ENCODE measurements at places on chromosomes 12 and 14. TPM values are rescaled to one million over a fixed set of nuclear protein-coding genes. Genes with fewer than 3 reads are reported as not detected.

Gene SRRM4
- 0.19 TPM for total RNA-seq

Gene GUCY2C
- total RNA-seq: 0.11 TPM

Gene LMO3
- total RNA-seq: 1.5 TPM

Gene TMEM179
- 0.49 TPM for total RNA-seq

Gene RHEBL1
- total RNA-seq: not detected

Gene AQP2
- not detected for total RNA-seq

Gene PARPBP
- 0.33 TPM for total RNA-seq

DNA sequence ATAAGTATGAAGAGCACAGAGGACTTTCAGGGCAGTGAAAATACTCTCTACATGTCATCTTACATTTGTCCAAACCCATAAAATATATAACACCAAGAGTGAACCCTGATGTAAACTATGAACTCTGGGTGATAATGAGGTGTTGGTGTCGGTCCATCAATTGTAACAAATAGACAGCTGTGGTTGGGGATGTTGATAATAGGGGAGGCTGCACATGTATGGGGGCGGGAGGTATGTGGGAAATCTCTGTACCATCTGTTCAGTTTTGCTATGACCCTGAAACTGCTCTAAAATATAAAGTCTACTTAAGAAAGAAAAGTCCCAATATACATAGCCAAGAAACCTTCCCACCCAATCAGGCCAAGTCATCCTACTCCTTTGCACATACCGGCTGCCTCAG, 88.5 kb downstream of the GPR135 start:
- DNase-seq: no peak

DNA sequence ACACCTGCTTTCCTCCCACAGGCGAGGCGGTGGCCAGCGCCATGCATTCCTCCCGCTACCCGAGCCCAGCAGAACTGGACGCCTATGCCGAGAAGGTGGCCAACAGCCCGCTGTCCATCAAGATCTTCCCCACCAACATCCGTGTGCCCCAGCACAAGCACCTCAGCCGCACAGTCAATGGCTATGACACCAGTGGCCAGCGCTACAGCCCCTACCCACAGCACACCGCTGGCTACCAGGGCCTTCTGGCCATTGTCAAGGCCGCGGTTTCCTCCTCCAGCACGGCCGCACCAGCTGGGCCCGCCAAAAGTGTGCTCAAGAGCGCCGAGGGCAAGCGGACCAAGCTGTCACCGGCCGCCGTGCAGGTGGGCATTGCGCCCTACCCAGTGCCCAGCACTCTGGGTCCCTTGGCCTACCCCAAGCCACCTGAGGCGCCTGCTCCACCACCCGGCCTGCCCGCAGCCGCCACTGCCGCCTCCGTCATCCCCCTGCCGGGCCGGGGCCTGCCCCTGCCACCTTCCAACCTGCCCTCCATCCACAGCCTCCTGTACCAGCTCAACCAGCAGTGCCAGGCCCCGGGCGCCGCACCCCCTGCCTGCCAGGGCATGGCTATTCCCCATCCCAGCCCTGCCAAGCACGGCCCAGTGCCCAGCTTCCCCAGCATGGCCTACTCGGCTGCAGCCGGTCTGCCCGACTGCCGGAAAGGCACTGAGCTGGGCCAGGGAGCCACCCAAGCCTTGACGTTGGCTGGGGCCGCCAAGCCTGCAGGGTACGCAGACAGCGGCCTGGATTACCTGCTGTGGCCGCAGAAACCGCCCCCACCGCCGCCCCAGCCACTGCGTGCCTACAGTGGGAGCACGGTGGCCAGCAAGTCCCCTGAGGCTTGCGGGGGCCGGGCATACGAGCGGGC, 54.6 kb downstream of the FAM222A start:
- no peak for DNase-seq

DNA sequence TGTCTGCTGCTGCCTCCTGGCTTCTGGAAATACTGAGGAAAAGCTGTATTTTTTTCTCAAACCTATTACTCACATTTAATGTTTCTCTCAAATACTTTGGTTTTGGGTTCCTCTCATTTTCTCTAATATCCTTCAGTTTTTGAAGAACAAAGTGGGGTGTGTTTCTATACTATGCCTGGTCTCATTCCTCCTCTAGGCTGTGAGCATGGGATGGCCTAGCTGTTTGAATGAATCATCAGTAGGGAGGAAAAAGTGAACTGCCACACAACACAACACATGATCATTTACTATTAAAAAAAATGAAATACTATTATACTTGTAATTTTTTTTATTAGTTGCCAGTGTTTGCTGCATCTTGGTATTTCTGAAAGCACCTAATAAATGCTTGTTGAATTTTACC, 11.3 kb upstream of the SMCO3 start:
- DNase-seq: no peak

DNA sequence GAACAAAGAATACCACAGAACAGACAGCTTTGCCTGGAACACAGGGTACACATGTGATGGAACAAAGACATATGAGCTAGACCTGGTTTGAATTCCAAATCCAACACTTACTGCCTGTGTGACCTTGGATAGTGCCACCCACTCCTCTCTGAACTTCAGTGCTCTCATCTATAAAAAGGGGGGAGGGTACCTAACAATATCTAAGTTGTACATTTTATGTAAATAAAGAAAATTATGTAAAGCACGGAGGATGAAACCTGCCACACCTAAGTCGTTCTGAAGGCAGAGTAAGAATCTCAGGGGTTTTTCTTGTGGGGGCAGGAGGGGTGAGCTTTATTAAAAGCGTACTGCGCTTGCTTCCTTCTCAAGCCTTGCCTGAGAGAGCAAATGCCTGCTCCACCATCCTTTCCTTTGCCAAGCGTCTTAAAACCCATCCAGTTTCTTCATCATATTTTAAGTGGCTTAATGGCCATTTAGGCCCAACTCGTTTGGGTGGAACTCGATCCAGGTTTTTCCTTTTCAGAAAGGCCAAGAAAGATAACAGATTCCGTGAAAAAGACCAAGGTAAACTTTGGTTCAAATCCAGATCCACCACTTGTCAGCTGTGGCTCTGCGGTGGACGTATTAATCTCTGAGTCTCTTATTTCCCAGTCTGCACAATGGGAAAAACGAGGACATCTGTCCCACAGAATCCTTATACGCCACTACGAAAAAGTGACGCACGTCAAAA, 946 bp downstream of the DDX24 start:
- DNase-seq: no peak

GRCh38 chr14:74647061-74647677, 35.1 kb upstream of the LTBP2 start:
- no peak for DNase-seq

DNA sequence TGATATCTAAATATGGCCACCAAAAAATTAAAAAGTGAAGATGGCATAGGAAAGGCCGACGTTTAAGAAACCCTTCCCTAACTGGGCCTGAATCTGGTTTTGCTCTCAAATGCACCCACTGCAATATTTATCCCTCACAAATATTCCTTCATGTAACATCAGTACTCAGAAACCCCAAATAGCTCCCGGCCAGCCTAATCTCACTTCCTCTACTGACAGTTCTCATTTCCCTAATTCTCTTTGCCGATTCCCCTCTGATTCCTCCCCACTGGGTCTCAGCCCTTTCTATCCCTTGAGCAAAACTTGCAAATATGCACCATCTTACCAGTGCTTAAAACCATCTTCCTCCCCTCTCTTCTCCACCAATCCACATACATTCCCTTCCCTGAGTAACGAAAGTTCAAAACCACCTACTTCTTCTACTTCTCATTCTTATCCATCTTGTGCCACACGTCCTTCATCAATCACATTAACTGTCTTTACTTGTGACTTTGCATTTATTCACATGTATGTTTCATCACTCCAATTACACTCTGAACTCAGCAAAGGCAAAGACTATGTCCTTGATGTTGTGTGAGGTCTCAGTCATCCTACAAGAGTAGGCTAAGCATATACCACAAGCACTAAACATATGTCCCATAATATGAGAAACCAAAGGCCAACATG, 23.1 kb downstream of the KCNK10 start:
- no peak for DNase-seq
